ENCODE measurements at places on chromosomes 5 and 9.

GRCh38 chr5:88544671-88545070 is 276.0 kb upstream of the TMEM161B start:
- DNase-seq: no peak

- DNase-seq: no peak
Observed at GRCh38 chr9:123685489-123686083, 244.3 kb downstream of the DENND1A start.

- no peak for DNase-seq
Observed at GRCh38 chr5:142537938-142538337, 148.0 kb downstream of the FGF1 start.

GRCh38 chr9:128684325-128685199 is 4.5 kb upstream of the SET start:
- DNase-seq: peak; percentile 55

- no peak for DNase-seq
Observed at GRCh38 chr5:179227580-179228311, 117.5 kb downstream of the ADAMTS2 start.
